ENCODE measurements at places on chromosomes 12 and 14.

DNA sequence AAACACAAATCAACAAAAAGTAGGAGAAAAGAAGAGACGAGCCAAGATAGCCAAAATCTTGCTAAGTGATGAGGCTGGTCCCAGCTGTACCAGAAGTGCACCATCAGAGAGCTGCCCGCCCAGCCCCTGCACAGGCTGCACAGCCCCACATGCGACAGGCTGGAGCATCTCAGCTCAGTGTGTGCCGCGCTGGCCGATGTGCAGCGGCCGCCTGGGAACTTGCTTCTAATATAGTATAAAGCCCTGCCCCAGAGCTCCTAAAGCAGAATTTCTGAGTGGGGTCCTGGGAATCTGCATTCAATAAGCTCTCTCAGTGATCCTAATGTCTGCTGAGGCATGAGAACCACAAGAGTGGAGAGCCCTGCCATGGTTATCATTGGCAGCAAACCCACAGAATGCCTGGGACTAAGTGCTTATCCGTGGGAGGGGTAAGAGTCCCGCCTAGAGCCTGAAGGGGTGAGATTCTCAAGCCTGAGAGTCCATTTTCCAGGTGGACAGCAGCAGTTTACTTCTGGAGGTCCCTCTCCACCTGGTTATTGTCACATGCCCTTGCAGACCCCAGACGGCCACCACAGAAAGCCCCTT lies 171.6 kb downstream of the DPF3 start:
- DNase-seq: no peak

- DNase-seq: peak; percentile 1
Observed at GRCh38 chr12:56408799-56409417, 40.3 kb downstream of the TIMELESS start.

GRCh38 chr12:90842477-90842876 lies 112.5 kb downstream of the CCER1 start:
- DNase-seq: no peak

DNA sequence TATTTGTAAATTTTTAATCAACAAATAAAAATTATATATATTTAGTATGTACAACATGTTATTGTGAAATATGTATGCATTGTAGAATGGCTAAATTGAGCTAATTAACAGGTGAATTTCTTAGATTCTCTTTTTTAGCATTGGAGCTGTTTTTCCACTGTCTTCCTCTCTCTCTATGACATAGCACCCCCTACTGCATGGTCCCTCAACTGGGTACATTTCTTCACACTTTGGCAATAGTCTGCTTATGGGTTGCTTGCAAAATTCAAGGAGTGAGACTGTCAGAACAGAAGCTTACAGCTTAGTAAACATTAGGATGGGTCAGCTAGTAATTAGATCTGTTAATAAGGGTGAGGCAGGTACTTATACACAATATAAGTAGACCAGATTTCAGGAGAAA lies 658.5 kb upstream of the MGAT4C start:
- peak; percentile 21 for DNase-seq

DNA sequence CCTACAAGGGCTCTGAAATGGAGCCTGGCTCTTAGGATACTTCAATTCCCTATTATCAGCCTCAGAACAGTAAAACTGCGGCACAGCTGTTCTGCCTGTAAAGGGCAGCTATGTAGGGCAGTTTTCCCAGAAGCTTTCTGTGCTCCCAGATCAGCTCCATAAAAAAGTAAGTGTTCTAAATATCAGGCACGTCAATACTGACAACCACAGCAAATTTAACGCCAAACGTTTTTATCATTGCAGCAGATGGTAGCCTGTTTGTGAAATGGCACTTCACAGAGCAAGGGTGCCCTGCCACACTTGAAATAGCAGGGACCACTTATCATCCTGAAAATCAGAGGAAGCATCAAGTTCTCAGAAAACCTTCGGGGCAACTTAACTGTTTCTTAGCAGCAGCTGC lies 54.8 kb upstream of the PTHLH start:
- no peak for DNase-seq

DNA sequence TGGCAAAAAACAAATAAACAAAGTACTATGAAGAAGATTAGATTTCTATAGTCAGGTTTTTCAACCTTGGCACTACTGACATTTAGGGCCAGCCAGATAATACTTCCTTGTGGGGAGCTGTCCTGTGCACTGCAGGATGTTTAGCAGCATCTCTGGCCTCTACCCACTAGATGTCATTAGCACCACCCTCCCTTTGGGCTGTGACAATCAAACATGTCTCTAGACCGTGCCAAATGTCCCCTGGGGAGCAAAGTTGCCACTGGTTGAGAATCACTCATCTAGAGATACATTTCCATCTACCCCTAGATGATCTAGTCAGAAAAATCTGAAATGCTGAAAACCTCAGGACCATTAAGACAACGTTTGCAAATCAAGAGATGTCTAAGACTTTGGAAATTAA lies 29.9 kb downstream of the SRRM4 start:
- no peak for DNase-seq

- no peak for DNase-seq
Observed at GRCh38 chr14:104972301-104973134, 5.7 kb downstream of the AHNAK2 start.

DNA sequence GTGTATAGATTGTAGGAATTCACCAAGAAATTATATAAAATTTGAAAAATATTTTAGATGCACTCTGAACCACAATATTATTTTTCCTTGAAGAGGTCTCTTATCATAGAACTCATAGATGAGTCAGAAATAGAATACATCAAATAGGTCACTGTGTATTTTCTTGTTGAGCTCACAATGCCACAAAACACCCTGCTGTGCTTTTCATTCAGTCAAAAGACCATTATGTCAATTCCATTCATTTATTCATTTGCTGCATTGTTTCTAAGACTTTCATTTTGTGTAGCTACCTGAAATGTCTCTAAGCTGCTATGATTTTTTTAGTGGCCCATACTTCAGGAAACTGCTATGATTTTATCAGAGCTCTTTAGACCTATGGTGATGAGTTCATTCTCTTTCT lies 231.9 kb upstream of the AVPR1A start:
- no peak for DNase-seq

DNA sequence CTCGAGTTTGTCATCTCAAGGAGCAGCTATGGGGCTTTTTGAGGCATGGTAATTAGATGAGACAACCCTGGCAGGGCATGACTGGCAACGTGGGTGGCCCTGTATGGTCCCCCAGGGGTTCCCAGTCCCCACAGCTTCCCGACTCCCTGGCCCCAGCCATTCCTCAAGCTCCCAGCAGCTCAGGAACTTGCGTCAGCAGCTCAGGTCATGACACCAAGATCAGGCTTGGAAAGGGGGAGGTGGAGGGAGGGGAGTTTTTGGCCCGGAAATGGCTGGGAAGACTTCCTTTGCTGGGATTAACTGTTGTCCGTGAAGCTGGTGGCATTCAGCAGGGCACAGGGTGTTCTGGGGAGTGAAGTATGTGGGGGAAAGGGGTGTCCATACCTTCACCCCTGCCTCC lies 10.4 kb upstream of the NRIP2 start:
- no peak for DNase-seq

- DNase-seq: no peak
Observed at GRCh38 chr12:33649992-33650391, 210.4 kb upstream of the SYT10 start.

DNA sequence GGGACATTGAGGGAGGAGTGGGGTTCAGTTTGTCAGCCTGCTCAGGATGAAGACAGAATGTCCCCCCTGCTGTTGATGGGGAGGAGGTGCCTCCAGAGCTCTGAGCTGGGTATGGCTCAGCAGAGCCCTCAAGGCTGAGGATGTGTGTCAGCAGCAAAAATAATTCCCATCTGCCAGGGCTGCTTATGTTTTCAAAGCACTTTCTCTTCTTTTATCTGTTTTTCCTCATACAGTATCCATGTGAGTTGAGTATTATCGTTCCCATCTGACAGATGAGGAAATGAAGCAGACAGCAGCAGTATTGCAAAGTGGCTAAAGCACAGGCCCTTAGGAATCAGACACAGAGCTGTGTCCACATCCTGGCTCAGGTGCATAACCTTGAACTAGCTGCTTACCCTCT lies 94.1 kb downstream of the SLC8A3 start:
- DNase-seq: no peak

DNA sequence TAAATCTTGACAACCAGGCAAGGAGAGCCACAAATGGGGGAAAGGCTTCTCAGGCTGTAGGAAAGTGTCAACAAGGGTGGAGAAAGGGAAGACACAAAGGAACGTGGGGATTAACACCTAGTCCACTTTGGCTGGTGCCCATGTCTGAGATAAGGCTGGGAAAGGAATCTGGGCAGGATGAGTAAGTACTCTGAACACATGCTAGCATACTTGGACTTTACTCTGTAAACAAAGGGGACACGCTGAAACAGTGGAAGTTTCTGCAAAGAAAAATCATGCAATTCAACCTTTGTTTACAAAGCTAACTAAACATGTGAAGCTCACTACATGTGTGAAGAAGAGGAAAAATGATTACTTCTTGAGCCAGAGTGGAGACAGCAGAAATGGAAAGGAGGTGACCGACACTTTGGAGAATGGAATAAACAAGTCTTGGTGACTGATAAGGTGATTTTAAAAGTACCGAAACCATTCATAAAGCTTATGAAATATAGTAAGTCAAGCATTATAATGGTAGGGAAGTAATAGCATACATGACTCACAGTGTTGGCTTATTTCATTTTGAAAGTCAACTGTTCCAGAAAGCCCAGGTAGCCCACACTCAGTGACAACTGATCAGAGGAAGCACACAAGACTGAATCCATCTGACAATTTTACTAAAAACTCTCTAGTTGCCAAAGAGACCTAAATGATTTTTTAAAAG lies 13.2 kb downstream of the CPNE8 start:
- DNase-seq: no peak

GRCh38 chr12:120534203-120534702 lies at the start of gene RNF10:
Gene RNF10 (plus strand): TSS chr12:120534356. CDS start chr12:120534812, 456 bp downstream.
- DNase-seq: peak; percentile 85

- no peak for DNase-seq
Observed at GRCh38 chr12:39431797-39432196, 11.1 kb downstream of the KIF21A start.

DNA sequence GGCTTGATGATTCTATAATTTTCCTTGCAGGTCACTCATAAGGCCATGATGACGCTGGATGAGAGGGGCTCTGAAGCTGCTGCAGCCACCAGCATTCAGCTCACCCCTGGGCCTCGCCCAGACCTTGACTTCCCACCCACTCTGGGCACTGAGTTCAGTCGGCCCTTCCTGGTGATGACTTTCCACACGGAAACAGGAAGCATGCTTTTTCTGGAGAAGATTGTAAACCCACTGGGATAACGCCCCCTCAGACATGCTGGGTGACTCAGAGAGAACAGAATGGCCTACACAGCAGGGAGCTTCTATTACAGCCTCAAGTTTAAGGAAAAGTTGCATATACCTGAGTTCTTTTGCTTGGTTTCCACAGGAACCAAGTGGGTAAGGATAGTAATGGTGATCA lies 34.3 kb downstream of the SERPINA3 start:
- no peak for DNase-seq

GRCh38 chr12:57989838-57990237 lies 48.5 kb downstream of the ATP23 start:
- DNase-seq: no peak

GRCh38 chr12:122964439-122965257 lies 1.6 kb downstream of the ABCB9 start:
- no peak for DNase-seq

GRCh38 chr12:59398164-59398563 lies 197.7 kb upstream of the SLC16A7 start:
- no peak for DNase-seq

DNA sequence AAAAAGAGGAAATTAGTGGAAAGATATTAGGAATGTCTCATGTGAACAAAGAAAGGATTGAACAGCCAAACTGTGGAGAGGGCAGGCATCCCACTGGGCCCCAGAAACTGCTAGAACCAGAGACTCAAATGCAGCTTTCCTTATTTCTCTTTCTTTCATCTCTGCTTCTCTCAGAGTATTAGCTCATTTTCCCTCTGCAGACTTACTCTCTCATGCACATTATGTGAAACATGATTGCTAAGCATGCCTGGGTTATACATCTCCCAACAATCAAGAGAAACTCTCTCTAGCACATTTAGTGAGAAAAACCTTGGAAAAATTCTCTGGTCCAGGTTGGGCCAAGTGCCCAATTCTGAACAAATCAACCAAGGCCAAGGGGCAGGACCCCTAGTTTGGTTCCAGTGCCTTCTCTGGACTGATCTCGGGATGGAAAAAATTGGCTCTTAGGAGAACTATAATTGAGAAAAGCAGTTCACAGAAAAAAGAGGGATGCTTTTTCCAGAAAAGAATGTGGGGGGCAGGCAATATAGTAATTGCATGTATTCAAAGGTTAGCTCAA lies 313.1 kb downstream of the RAD51B start:
- DNase-seq: no peak

DNA sequence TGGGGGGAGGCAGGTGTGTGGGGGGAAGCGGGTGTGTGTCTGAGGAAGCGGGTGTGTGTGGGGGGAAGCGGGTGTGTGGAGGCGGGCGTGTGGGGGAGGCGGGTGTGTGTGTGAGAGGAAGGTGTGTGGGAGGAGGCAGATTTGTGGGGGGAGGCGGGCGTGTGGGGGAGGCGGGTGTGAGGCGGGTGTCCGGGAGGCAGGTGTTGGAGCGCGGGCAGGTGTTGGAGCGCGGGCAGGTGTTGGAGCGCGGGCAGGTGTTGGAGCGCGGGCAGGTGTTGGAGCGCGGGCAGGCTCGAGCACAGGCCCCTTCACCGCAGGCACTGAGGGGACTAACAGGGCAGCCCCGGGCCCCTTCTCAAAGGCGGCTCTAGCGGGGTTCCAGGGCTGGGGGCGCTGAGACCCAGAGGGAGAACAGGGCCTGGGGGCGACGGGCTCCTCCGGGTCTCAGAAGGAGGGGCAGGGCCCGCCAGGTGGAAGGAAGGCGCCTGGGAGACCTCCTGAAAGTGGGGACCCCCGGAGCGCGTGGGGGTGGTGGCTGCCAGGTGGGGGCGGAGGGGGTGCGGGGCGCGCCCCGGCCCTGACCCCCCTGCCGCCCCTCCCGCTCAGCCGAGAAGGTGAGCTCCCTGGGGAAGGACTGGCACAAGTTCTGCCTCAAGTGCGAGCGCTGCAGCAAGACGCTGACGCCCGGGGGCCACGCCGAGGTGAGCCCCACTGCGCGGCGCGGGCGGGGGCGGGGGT lies 3.2 kb downstream of the CRIP2 start:
- DNase-seq: no peak

- no peak for DNase-seq
Observed at GRCh38 chr14:99195602-99196309, 76.2 kb downstream of the BCL11B start.

DNA sequence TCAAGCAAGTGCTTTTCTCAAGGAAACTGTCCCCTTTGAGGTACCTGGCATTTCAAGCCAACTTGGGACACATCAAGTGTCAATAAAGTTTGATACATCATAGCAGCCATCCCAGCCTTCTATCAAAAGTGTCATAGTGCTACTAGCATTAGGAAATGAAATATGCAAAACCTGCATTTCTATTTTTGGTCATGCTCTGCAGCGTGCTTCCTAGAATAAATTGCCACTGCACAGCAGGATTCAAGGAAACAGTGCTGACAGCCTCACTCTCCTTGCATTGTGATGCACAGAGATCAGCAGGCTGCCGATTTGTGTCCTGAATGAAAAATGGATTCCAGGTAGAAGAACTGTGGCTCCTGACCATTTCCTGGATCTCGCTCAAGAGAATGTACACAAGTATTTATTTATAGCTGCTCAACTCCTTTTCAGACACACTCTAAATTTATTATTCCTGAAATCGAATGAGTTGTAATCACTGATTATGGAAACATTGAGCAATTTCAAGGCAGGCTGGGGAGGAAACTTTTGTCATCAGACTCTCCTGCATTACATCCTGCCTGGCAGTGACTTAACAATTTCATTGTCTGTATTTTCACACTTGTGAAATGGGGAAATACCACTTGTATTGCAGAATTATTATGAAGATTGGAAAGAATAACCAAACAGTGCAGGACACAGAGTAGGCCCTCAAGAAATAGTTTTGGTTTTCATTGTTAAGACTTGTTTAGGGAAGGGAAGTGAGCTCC lies 120.9 kb downstream of the SLC38A6 start:
- no peak for DNase-seq

All from HEK293T (cell line).